Left lung (tissue), 14 donors: ENCODE measurements at places on chromosomes 12 and 14. TPM values are rescaled to one million over a fixed set of nuclear protein-coding genes. Genes with fewer than 3 reads are reported as not detected.

- no peak for DNase-seq
Measured at GRCh38 chr12:93722835-93723567, 45.8 kb downstream of the CRADD start.

TSPAN8 gene
- 2.6 TPM for polyA plus RNA-seq

DNA sequence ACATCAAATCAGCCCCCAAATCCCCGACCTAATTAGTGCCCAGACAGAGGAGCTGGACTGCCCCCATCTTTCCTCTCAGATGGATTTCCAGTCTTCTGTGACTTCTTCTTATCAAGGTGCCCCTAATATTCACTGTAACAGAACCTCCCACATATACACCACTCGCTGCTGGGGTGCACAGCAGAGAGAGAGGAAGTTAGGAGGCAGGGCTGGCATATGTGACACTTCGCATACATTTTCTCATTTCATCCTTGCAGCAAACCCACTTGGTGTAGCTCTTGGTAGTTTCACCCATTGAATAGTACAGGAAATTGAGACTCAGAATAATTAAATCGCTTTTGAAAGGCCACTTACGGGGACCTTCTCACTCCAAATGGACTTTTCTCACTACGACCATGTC, 56.5 kb upstream of the CCND2 start:
- DNase-seq: no peak

DNA sequence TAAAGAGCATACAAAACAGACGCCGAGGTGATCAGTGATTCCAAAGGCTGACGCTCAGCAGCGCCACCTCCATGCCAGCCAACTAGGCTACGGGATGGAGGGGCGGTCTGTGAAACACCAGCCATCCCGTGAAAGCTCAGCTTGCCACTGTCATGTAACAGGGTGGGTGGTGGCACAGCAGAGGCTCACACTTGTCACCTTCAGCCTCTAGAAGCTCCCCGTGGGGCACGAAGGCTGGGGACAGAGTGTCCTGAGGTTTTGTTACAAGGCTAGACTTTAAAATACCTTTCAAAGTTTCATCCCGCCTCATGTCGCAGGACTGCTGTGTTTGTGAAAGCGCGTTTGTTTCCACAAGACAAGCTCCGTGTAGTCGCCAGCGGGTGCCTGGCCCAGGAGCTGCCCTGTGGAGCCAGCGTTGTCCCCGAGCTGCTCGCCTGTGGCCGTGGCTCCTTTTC, 20.7 kb downstream of the XRCC3 start:
- no peak for DNase-seq

FZD10 gene
- 1.2 TPM for polyA plus RNA-seq

SERPINA6 gene
- polyA plus RNA-seq: 0.17 TPM

- no peak for DNase-seq
Measured at GRCh38 chr12:98799146-98799810, 154.2 kb downstream of the APAF1 start.

GRCh38 chr14:63747846-63748245, 20.0 kb upstream of the SGPP1 start:
- DNase-seq: no peak

DNA sequence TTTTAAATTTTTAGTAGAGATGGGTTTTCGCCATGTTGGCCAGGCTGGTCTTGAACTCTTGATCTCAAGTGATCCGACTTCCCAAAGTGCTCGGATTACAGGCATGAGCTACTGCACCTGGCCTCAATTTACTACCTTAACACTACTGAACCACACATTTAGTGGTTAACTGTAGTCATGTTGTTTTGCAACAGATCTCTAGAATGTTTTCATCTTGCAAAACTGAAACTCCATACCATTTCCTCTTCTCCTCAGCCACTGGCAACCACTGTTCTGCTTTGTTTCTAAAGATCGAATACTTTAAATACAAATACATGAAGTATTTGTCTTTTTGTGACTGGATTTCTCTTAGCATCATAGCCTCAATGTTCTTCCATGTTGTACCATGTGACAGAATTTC, 15.4 kb upstream of the SMCO2 start:
- DNase-seq: no peak
